ENCODE measurements at places on chromosomes 6 and 20.
A peak's percentile ranks its signal among the peaks of the same experiment; 100 is the strongest.

DNA sequence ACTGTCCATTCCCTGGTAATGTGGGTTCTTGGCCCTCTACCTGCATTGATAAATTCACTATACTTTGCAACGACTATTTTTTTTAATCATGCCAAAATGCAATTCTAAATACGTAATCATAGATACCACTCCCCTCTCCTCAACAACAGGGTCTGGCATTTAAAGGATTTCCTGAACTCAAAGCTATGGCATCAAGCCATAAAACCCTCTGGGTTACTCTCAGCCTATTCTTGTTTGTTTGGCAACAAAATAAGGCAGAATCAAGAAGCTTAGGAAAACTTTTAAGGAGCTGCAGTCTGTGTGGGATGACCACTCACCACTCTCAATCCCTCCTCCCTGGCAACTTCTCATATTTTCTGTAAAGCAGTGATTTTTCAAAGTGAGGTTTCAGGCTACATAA, 669.9 kb upstream of the ID4 start:
- DNase-seq, result no peak

DNA sequence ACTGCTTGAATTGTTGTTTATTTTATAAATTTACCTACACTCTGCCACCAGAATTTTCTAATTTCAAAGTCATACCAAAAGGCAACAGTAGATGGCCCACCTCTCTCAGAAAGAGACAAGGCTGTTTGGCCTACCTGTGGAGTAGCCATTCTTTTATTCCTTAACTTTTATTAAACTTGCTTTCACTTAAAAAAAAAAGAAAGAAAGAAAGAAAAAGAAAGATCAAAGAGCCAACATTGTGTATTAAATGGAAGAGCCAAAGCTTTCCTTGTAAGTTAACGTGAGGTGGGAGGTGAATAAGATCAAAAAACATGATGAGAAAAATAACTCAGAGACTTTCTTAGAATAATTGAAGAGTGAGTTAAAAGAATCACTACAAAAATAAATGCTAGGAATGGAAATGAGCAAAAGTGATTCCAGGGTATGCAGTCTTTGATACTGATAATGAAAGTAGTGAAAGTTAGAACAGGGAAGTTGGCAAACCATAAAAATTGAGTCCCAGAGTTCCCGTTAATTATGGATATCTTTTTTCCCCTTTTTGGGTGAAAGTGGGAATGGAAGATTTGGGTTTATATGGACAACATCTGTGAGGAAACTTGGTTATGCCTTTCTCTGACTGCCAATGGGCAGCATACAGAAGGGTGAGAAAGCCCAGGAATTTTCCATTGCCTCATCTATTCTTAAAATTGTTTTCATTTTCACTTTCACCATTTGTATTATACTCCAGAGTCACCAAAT, 35.9 kb upstream of the MYB start:
- DNase-seq, result peak; percentile 13

- no peak for DNase-seq
These were observed 4.1 kb downstream of the HLA-A start for GRCh38 chr6:29946223-29947076.

DNA sequence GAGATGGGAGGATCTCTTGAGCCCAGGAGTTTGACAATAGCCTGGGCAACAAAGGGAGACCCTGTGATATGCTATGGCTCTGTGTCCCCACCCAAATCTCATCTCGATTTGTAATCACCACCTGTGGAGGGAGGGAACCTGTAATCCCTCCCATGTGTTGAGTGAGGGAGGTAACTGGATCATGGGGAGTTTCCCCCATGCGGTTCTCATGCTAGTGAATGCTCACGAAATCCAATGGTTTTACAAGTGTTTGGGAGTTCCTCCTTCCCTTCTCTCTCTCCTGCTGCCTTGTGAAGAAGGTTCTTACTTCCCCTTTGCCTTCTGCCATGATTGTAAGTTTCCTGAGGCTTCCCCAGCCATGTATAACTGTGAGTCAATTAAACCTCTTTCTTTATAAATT, 3.4 kb downstream of the NUDT3 start:
- no peak for DNase-seq

DNA sequence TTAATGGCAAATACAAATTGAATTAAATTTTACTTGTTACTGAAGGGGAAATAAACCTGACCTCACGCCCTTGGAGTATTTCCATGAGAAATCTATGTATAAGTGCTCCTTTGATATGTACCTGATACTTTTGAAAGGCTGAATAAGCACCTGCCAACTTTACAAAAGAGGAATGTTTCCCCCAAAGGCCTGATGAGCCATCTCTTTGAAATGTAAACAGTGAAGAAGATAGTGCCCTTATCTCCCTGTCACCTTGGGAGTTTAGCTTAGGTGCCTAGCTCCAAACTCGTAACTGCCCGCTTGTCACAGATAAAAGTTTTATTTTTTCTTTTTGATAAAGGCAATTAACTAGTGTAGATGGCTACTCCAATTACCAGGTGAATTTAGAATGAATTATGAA, 1.1 kb upstream of the ZNF343 start:
- no peak for DNase-seq
